ENCODE measurements at places on chromosomes 5 and 9.

GRCh38 chr5:105504-106070, 13.6 kb downstream of the PLEKHG4B start:
- no peak for DNase-seq

GRCh38 chr9:76365028-76365427, 29.2 kb downstream of the RFK start:
- DNase-seq, result no peak

DNA sequence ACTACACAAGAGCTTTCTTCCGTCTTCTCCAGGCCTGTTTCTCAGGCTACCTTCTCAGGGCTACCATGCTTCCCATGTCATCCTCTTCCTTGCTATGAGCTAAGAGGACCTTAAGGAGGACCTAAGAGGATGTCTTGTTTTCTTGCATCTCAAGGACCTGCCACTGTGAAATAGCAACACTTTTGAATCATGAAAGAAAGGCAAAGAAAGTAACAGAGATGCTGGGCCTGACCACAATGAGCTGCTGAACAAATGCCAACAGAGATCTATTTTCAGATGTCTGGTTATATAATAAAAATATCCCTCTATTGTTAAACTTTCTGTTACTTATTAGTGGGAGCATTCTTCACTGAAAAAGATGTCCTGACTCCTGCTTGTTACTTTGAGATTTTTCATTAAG, 36.7 kb upstream of the ANXA1 start:
- DNase-seq, result no peak

DNA sequence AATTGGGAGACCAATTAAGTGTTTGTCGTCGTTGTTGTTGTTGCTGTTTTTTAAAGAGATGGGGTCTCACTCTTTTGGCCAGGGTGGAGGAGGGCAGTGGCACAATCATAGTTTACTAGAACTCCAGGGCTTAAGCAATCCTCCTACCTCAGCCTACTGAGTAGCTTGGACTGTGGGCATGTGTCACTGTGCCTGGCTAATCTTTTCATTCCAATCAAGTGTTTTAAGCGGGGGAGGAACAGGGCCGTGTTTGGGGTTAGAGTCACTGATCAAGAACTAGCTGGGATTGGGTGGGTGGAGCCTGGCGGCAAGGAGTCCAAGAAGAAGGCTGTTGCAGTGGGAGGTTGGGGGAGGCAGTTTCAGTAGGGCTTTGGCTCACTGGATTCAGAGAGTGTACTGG, 13.8 kb downstream of the SNX30 start:
- no peak for DNase-seq

GRCh38 chr5:14415024-14415697, 166.4 kb upstream of the OTULINL start:
- no peak for DNase-seq

GRCh38 chr5:14266171-14266570, 123.0 kb downstream of the TRIO start:
- no peak for DNase-seq

GRCh38 chr5:100780376-100780870, 122.7 kb downstream of the ST8SIA4 start:
- DNase-seq, result no peak

DNA sequence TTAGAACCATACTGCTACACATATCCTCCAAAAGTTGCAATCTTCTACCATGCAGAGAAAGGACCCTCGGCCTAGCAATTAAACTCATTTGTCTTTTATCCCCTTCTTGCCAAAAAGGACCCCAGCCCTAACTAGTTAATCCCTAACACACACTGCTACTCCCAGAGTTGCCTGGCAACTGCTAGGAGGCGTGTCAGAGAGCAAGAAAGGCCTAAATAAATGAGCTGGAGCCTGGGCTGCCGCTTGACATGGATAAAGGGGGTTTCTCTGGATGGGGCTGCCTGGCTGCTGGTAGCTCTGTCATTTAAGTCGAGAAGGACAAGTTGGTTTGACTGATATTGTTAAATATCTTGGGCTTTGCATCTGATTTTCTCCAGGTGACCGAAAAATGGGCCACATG, 194.8 kb downstream of the CRB2 start:
- no peak for DNase-seq

All from lower lobe of right lung (tissue), 2 donors.